CD8-positive, alpha-beta memory T cell (primary cell): ENCODE measurements at places on chromosomes 12 and 14.

DNA sequence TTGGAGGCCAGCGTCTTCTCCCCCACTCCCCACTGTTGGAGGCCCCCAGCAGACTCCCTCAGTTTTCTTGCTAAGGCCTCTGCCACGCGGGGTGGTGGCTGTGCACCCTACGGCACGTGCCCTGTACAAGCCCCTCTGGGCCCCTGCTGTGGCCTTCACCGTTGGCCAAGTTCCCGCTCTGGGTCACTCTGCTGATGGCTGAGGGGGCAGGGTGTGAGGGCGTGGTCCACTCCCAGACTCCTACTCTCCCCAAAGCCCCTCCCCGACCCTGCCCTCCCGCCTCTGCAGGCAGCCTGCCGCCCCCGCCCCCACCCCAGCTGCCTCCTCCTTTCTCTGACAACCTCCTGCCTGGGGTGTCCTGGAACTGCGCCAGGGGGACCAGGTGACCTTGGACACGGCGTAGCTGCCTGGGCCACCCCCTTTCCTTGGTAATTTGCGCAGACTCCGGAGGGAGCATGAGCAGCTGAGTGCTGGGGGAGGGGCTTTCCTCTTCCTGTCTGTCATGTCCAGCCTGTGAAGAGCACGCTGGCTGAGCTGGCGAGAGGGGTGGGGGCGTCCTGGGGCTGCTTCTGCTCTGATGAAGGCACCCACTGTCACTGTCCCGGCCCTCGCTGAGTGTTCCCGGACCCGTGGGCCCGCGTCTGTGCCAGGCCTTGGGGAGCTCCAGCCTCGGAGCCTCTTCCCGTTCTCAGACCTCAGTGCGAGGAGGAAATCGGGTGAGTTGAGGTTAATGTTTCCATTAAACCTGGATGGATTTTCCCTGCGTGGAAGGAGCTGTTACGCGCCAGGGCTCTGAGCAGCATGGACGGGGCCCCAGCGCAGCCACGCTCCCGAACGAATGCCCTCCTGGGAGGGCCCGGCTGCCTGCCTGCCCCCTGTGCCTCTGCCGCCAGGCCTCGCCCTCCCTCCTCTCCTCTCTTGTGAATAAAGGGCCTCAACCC lies 85.0 kb downstream of the KIF26A start:
- DNase-seq: no peak

GRCh38 chr12:127070515-127071157 lies 1196.3 kb upstream of the TMEM132C start:
- DNase-seq: no peak

- DNase-seq: no peak
These were observed 71.7 kb downstream of the FAR2 start for GRCh38 chr12:29220632-29221336.

GRCh38 chr12:19181666-19182426 lies 52.3 kb downstream of the PLEKHA5 start:
- no peak for DNase-seq

- no peak for DNase-seq
These were observed 5.1 kb downstream of the ARHGDIB start for GRCh38 chr12:14956024-14956891.

DNA sequence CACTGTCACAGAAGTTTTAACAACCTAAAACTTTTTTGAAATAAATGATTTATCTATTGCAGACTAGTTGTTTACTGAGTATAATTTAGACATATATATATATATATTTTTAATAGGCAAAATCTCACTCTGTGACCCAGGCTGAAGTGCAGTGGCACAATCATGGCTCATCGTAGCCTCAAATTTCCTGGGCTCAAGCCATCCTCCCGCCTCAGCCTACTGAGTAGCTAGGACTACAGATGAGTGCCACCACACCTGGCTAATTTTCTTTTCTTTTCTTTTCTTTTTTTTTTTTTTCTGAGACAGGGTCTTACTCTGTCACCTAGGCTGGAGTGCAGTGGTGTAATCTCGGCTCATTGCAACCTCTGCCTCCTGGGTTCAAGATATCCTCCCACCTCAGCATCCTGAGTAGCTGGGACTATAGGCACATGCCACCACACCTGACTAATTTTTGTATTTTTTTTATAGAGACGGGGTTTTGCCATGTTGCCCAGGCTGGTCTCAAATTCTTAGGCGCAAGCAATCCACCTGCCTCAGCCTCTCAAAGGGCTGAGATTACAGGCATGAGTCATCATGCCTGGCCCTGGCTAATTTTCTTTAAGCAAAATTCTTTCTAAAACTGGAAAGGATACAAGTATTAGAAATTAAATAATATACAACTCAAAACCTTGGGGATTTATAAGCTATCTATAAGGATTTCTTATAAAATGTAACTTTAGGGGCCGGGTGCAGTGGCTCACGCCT lies 23.1 kb downstream of the EEA1 start:
- no peak for DNase-seq

DNA sequence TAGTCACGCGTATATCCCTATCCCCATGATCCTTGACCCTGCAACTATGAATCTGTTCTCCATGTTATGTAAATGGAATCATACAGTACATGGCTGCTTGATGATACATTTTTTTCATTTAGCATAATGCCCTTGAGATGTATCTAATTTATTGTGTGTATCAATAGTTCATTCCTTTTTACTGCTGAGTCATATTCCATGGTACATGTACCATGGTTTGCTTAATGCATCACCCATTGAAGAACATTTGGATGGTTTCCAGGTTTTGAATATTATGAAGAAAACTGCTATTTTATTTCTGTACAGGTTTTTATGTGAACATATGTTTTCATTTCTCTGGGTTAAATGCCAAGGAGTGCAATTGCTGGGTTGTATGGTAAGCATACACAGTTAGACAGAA lies 4.0 kb upstream of the RNASE10 start:
- no peak for DNase-seq

GRCh38 chr12:32264961-32265360 lies 134.4 kb upstream of the FGD4 start:
- no peak for DNase-seq

GRCh38 chr14:98189511-98189910 lies 1082.5 kb downstream of the BCL11B start:
- DNase-seq: peak; percentile 56

DNA sequence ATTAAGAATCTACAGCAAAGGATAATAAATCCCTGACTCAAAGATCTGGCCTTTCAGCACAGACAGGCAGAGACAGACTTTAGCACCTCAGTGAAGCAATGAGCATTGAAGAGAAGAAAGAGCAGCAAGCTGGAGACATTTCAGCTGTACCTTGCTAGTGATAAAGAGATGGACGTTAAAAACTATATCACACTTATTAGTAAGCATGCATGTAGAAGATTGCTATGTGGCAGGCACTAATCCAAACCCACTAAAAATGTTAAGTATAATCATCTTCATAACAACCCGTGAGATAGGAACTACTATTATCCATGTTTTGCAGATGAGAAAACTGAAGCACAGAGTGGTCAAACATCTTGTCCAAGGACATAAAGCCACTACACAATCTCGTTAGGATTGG lies 1538.3 kb upstream of the FLRT2 start:
- no peak for DNase-seq

- no peak for DNase-seq
These were observed 140.4 kb upstream of the GZMB start for GRCh38 chr14:24774187-24774915.

- no peak for DNase-seq
These were observed 351.0 kb downstream of the NAV3 start for GRCh38 chr12:78181544-78182162.

GRCh38 chr14:102474934-102475333 lies 34.6 kb downstream of the ANKRD9 start:
- no peak for DNase-seq

DNA sequence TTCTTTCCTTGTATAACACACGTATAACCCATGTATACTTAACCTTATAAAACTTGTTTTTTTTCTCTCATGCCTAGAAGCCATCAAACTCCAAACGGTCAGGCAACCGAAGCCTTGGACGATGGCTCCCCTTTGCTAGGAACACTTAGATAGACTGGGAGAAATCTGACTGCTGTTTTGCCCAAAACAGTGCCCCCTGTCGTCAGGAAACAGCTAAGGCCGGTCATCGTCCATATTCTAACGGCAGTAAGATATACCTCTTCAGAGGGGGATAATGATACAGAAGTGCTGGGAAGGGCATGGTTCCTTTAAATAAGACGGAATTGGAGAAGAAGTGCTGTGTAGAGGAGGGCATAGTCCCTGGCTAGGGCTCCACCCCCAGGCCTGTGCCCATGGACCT lies 130.5 kb downstream of the SLC41A2 start:
- DNase-seq: no peak
